ENCODE measurements at places on chromosomes 12 and 14. TPM values are rescaled to one million over a fixed set of nuclear protein-coding genes. Genes with fewer than 3 reads are reported as not detected.

SIX6 gene
- total RNA-seq, result not detected

KRT6C gene
- total RNA-seq, result not detected

GPR68 gene
- 0.04 TPM for total RNA-seq

GUCY2C gene
- not detected for total RNA-seq

PPFIA2 gene
- 0.33 TPM for total RNA-seq

CIPC gene
- total RNA-seq, result 13.6 TPM

TUNAR gene
- not detected for total RNA-seq

CLEC12A gene
- total RNA-seq, result not detected

SCN8A gene
- total RNA-seq, result 0.27 TPM

HIP1R gene
- 25.6 TPM for total RNA-seq

ESPL1 gene
- 22.6 TPM for total RNA-seq

CCDC196 gene
- not detected for total RNA-seq

OVCH1 gene
- not detected for total RNA-seq

CACNA1C gene
- total RNA-seq, result 1.5 TPM
